Activated CD4-positive, CD25-positive, alpha-beta regulatory T cell treated with anti-CD3 and anti-CD28 coated beads, Interleukin-2, amount 50 U/mL, for 16 hours (primary cell): ENCODE measurements at places on chromosomes 5 and 9.
A peak's percentile ranks its signal among the peaks of the same experiment; 100 is the strongest.

- DNase-seq: no peak
Observed at GRCh38 chr9:90441814-90442213, 200.8 kb downstream of the DIRAS2 start.

- no peak for DNase-seq
Observed at GRCh38 chr9:35914301-35914807, 5.1 kb downstream of the SPAAR start.

DNA sequence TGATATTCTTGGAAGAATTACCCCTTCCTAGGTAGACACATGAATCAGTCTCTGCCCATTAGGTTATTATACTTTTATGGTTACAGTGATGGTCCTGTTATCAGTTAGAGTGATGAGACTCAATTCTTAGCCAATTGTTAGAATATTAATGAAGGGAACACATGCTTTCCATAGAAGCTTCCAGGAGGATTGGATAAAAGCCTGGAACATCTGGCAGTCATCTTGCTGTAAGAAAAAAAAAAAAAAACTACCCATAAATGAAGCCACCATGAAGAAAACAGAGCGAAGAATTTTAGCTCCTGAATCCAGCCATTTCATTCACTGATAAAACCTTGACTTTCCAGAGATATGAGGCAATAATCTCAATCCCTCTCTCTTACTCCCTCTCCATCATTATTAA lies 262.5 kb upstream of the GRIN3A start:
- no peak for DNase-seq

GRCh38 chr5:125715216-125715615 lies 708.0 kb upstream of the GRAMD2B start:
- no peak for DNase-seq

DNA sequence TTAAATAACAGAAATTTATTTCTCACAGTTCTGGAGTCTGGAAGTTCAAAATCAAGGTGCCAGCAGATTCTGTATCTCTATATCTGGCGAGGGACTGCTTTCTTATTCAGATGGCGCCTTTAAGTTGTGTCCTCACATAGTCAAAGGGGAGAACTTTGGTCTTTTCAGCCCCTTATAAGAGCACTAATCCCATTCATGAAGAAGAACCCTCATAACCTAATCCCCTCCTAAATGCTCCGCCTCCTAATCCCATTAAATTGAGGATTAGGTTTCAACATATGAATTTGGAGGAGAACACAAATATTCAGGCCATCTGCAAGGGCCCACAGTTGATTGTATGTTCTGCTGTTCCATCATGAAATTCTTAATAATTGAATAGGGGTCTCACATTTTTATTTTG lies 10.8 kb upstream of the CCDC152 start:
- DNase-seq: no peak

DNA sequence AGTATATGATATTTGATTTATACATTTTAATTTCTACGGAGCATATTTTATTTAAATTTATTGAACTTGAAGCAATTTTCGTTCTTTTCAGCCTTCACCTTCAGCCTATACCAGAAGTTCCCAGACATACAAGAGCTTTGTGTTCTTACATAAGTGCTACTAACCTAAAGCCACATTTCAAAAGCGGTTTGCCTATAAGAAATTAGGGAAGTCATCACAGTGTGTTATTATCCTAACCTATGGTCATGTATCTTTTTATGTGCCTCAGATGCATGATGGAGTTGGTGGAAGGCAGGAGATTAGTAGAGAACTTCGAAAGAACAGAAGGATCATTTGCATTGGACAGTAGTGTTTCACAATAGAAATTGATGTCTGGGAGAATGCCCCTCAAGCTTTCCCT lies 3.1 kb downstream of the KIF2A start:
- no peak for DNase-seq

DNA sequence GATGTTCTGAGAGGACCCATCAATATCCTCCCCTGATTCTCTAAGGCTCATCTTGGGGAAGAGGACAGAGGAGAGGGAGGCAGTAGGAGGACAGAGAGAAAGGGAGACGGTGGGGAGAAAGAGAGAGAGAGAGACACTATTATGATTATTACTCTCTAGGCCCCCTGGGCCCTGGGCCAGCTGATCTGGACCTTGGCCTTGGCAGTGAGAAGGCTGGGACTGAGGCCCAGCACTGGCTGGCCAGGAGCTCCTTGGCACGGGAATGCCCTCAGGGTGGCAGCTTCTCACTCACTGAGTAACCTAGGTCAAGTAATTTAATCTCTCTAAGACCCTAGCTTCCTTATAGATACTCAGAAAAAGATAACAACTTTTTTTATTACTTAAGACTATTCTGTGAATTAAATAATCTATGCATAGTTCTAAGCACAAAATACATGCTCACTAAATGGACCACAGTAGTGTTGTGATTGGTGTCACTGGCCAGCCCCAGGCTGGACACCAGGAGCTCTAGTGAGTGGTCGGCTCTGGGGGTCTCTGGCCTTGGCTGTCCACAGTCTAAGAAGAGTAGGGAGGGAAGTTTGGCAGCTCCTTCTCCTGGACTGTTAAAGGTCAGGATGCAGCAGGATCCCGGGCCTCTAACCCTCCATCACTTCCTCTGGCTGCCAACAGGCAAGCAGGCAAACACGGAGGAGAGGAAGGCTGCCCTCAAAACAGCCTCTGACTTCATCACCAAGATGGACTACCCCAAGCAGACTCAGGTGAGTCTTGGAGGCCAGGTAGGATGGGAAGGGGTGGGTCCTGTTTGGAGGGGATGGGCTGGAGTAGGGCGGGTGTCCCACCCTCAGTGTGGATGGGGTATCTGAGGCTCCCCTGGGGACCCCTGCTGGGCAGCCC lies 50.0 kb downstream of the GSN start:
- no peak for DNase-seq

- no peak for DNase-seq
Observed at GRCh38 chr9:128002959-128003358, 22.2 kb upstream of the EEIG1 start.

DNA sequence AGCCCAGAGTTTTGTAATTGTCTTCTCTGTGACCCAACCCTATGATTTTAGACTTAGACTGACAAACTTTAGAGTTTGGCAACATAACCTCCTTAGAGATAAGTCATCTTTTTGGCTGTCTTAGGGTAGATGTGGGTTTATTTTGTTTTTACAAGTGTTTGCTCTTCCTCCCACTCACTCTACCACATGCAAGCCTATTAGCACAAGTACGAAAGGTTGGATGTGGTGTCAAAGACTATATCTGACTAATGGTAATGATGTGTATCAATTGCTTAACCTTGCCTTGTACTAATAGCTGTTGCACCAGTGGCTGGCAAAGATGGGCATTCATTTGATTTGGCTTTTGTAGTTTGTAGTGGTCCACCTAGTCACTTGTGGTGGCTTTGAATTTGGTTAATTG lies 46.5 kb downstream of the SLC25A46 start:
- DNase-seq: no peak

- DNase-seq: peak; percentile 16
Observed at GRCh38 chr9:125374443-125375309, 113.0 kb downstream of the GAPVD1 start.
